ENCODE measurements at places on chromosomes 11 and 22.

GRCh38 chr11:104846216-104846615 lies 52.0 kb downstream of the CASP12 start:
- no peak for DNase-seq

GRCh38 chr11:59418156-59418555 lies 8.1 kb downstream of the OR5A2 start:
- DNase-seq: no peak

DNA sequence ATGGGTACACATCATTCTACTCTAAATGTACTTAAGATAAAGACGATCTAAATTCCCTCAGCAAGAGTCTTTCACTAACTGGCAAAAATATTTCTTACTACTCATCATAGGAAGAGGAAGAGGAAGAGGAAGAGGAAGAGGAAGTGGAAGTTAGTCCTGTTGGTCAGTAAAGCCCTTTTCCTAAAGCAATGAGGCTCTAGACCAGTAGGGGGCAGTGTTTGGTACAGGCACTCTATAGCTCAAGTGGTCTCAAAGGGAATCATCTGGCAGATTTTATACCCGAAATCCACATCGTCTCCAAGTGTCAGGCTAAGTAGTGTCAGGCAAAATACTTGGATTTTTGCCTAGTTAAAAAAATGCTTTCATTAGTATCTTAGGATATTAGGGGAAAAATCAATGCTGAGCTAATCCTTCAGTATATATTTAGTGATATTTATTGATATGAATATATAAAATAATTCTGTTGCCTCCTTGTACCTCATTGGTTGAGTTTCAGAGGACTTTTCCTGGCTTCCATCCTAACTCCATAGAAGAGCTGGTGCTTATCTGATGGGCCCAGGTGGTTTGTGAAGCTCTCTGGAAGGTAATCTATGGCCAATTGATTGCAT lies 7.7 kb downstream of the BLID start:
- DNase-seq: no peak

DNA sequence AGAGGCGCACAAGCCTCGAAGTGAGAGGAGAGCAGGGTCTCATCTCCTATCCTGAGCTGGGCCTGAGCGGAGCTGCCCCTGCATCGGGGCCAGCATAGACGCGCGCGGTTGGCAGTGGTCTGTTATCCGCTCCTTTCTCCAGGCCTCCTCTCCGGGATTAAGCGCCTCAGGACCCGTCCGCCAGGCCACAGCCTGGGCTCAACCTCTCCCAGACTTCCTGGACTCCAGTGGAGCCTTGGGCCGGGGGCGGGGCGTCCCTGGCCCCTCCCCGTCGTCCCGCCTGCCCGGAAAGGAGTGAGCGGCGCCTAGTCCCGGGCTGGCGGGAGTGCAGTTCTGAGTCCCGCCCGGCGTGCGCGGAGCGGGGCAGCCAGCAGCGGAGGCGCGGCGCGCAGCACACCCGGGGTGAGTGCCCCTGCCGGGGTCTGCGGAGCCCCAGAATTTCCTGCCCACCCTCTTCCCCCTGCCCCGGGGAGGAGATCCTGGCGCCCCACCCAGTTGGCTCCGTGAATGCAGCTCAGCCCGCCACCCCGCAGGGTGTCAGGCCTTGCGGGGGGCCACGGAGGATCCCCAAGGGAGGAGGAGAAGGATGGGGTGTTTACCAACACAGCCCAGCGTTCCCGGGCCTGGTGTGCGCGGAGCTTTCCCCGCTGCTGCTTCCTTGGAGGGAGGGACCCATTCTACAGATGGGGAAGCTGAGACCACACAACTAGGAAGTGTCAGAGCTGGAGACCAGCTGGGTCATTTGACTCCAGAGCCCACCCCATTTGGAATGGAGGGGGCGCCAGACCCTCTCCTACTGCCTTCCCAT lies at the start of gene TCIRG1:
Gene TCIRG1 (plus strand): TSS at position 308 of the 808 bp plus-strand sequence. CDS start 2,247 bp downstream, outside the sequence.
- peak; percentile 39 for DNase-seq

DNA sequence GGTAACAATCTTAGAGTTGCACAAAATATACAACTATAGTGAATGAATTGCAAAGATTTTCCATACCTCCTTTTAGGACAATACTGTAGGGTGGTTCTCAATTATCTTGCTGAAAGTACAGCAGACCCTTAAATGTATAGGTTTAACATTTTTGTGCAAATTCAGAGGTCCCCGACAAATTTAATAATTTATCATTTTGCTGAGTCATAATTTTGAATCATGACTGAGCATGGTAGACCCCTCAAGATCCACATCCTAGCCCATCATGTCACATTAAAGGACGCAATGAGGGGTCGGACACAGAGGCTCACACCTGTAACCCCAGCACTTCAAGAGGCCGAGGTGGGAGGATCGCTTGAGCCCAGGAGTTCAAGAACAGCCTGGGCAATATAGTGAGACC lies 43.5 kb downstream of the OSBP start:
- DNase-seq: no peak

DNA sequence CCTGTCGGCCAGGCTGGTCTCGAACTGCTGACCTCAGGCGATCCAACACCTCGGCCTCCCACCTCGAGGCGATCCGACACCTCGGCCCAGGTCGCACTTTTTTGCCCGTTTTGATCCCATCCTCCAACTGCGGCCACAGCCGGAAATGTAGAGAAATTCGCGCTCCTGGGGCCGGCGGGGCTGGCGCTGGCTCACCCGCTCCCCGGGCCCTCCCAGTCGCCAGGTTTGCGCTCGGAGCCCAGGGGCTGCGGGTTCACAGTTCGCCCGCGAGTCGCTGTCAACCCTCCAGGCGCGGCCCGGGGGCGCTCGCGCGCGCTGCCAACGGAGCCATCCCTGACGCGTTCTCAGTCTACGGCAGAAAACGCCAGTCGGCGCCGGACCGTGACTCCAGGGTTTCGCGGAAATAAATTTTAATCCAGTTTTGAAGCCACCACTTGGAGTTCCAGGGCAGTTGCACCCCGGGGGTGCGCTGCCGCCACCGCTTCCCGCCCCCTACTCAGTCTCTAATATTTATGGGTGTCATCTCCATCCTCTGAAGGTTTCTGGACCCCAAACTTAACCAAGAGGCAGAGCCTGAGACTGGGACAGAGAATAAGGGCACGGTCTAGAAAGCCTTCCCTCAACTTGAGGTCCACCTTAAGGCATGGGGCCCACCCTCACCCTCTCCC lies 1.5 kb upstream of the KLHDC7B start:
- peak; percentile 79 for DNase-seq

DNA sequence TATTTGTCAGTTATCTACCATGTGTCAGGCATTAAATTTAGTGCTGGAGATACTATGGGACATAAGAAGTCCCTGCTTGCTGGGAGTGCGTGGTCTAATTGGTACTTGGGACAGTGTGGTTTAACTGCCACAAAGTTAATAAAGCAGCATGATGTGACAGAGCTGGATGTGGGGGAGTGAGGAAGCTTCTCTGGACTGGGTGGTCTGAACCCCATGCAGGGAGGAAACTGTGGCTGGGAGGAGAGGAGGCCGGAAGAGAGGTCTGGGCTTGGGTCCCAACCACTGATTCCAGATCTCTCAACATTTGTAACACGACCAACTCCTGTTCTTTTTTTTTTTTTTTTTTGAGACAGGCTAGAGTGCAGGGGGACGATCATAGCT lies 37.1 kb downstream of the ST3GAL4 start:
- DNase-seq: no peak

DNA sequence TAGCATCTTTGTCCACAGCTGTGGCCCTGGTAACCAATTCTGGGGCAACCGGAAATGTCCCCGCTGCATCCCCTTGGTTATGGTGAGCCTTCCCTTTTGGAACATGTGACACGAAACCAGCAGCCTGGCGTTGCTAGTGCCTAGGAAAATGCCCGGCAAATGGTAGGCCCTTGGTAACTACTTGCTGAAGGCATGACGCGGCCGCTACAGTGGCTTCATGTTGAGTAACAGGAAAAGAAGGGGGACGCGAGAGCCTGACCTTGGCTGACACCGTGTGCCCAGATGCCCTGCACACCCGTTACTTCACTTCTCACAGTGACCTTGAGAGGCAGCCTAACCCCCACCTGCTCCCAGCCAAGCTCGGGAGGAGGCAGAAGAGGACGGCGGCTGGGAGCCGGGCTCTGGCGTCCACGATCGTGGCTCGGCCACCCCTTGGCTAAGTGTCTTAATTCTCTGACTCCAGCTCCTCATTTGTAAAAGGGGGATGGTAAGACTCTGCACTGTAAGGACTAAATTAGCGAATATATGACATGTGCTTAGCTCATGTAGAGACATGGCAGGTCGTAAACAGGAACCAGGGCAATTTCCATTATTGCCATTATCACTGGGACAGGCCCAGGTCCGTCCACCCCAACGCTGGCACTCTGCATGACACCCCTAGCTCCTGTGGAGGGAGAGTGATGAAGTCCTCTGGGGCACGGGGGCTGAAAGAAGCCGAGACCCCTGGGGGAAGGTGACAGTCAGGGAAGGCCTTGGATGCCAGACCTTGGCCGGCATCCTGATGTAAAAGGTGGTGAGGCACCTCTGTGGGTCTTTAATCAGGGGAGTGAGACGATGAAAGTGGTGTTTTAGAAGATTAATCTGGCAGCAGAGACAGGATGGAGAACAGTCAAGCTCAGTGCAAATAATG lies 18.9 kb downstream of the IFT27 start:
- no peak for DNase-seq

DNA sequence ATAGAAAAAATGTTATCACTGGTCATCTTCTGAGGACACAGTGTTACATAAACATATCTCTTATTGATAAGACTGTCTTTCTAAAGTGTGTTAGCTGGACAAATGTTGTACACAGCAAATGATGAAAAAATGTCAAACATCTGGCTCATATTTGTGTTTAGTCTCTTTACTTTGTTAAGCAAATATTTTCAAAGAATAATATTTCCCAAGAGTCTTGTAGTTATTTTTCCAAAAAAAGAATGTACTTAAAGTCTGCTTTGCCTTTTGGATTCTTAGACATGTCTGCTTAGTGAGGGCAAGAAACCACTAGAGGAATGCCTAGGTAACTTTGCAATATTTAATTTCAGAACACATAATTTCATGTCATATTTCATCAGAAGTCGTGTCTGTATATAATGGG lies 23.9 kb upstream of the CCDC179 start:
- DNase-seq: no peak

- DNase-seq: no peak
These were observed 479.2 kb downstream of the MIAT start for GRCh38 chr22:27136596-27136995.

- DNase-seq: no peak
These were observed 1342.2 kb downstream of the BRD1 start for GRCh38 chr22:48485149-48486133.

DNA sequence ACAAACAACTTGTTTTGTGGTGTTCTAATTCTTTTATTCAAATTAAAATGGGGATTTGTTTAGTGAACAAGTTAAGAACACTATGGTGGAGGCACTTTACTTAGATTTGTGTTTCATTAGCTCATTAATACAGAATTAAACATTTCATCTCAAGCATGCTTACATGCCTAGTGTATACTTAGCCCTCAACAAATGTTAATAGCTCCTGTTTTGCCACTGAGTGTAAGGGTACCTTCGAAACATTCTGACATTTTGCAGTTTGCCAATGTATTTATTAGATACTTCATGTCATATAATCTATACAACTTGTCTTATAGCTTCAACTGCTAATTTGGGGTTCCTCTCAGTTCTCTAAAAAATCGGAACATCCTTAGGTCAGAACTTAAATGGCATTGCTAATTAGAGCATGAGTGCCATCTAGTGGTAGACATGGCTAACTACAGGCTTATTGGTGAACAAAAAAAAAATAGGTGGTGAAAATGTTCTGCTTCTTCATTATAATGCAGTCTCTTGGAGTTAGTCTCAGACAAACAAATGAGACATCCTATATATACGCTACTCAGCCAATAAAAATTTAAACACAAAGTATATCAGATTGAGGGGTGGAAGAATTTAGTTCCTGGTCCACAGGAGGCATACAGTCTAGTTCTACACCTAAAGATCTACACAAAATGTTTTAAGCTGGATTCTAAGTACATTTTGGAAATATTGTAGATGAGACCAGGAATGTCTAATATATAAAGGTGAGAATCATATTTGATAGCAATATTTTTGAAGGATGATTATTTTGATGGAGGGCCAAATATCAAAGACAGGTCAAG lies 4.9 kb upstream of the CNTN5 start:
- DNase-seq: no peak

- DNase-seq: no peak
These were observed 565.5 kb downstream of the BRD1 start for GRCh38 chr22:49262167-49262566.

GRCh38 chr22:46763051-46763705 lies 728 bp downstream of the TBC1D22A start:
- DNase-seq: no peak

DNA sequence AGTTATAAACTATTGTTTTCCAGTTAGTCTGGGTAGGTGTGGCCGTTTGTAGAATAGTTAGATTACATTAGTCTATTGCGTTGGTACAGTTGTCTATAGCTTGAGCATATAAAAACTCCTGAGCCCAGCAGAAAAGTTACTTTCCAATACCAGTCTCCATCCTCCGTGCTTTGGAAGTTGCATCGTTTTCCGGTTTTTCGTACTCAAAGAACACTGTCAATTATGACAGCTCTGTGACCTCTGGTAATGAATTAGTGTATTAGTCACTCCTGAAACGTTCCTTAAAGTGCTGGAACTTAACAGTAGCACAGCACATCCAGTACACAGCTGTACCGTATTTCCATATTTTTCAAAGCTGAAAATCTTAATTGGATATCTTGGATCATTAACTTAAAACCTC lies 808 bp upstream of the MSANTD2 start:
- no peak for DNase-seq

- DNase-seq: no peak
These were observed 19.6 kb downstream of the ADM start for GRCh38 chr11:10324474-10324873.

DNA sequence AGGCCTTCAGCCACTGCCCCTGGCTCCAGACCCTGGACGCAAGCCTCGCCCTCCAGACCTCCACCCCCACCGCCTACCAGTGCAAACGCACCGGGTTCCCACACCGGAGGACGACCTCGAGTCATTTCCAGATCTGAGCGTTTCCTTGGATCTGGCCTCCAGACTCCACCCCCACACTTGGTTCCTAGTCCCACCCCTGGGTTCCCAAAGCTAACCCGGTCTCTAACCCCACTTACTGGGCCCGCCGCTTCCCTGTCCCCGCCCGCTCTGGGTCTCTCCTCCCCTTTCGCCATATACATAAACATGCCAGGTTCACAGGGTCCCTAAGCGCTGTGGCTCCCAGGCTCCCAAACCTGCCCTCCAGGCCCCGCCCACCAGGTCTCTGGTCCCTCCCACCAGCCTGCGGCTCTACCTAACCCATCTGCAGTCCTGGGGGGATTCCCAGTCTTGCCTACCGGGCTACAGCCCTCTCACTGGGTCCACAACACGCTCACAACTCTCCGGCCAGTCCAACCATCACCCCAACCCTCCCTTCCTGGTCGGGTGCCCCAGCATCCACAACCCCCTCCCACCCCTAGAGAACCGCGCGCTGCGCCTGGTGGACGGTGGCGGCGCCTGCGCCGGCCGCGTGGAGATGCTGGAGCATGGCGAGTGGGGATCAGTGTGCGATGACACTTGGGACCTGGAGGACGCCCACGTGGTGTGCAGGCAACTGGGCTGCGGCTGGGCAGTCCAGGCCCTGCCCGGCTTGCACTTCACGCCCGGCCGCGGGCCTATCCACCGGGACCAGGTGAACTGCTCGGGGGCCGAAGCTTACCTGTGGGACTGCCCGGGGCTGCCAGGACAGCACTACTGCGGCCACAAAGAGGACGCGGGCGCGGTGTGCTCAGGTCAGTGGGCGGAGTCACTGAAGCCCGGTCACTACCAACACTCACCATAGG lies 36.7 kb downstream of the CD6 start:
- DNase-seq: no peak

GRCh38 chr22:50602338-50602700 lies 1.7 kb downstream of the MAPK8IP2 start:
- no peak for DNase-seq
